ENCODE measurements at places on chromosomes 13 and 19. TPM values are rescaled to one million over a fixed set of nuclear protein-coding genes. Genes with fewer than 3 reads are reported as not detected.

Gene PRRG2
- total RNA-seq, result 10.2 TPM

Gene MISP3
- total RNA-seq, result 5.0 TPM

Gene MUC16
- 0.66 TPM for total RNA-seq

Gene PLIN4
- 213 TPM for total RNA-seq

Gene FOXA3
- total RNA-seq, result 0.33 TPM

Gene CDX2
- total RNA-seq, result 0.33 TPM

Gene ATP4B
- total RNA-seq, result not detected

Gene COL4A2
- 107 TPM for total RNA-seq

Gene SCN1B
- total RNA-seq, result 5.1 TPM

Gene SCEL
- total RNA-seq, result under 0.01 TPM

Gene PABPC3
- 0.15 TPM for total RNA-seq

Gene OR7A5
- total RNA-seq, result 0.33 TPM

Gene TTC9B
- not detected for total RNA-seq

Gene ZNF30
- total RNA-seq, result 2.0 TPM

Gene TSSK6
- 2.9 TPM for total RNA-seq

Gene PIK3R2
- 8.8 TPM for total RNA-seq

Gene ZNF677
- total RNA-seq, result 15.7 TPM

Gene TJP3
- 36.6 TPM for total RNA-seq

Gene KLK2
- total RNA-seq, result 0.44 TPM

Gene CYP4F11
- total RNA-seq, result 8.8 TPM

Gene TTYH1
- 4.0 TPM for total RNA-seq

Gene PGLYRP1
- total RNA-seq, result not detected

Gene OR10H2
- total RNA-seq, result not detected

Gene BEST2
- not detected for total RNA-seq

Gene ZNF491
- 3.2 TPM for total RNA-seq

Gene APC2
- total RNA-seq, result 0.16 TPM

Gene CAMSAP3
- not detected for total RNA-seq

Gene DPF1
- not detected for total RNA-seq

Gene ERICH4
- not detected for total RNA-seq

Gene CYP4F12
- total RNA-seq, result 5.6 TPM

Gene PDS5B
- total RNA-seq, result 35.0 TPM

Gene FCGBP
- total RNA-seq, result 28.2 TPM

Gene SMIM24
- 6.7 TPM for total RNA-seq

Gene SIGLEC9
- total RNA-seq, result 3.4 TPM

Gene CLN5
- 32.4 TPM for total RNA-seq

Gene ZNF135
- 7.5 TPM for total RNA-seq

Gene APOE
- total RNA-seq, result 439 TPM

Gene ZNF432
- total RNA-seq, result 13.4 TPM

Gene ZNF14
- 14.7 TPM for total RNA-seq

Gene FFAR1
- total RNA-seq, result not detected

Gene N4BP2L1
- total RNA-seq, result 15.7 TPM

Gene CEBPA
- 35.1 TPM for total RNA-seq

Gene ELSPBP1
- not detected for total RNA-seq

Gene BABAM1
- total RNA-seq, result 54.1 TPM

Gene FBXW9
- total RNA-seq, result 4.8 TPM

Gene DZIP1
- 10.4 TPM for total RNA-seq

Gene CYP4F8
- total RNA-seq, result 5.0 TPM

Gene ELAVL3
- total RNA-seq, result not detected

Gene FGF22
- total RNA-seq, result 0.33 TPM

Gene KIR2DL3
- total RNA-seq, result not detected

Gene NLRP13
- total RNA-seq, result not detected

Gene ANKLE1
- total RNA-seq, result 1.6 TPM

Data from breast epithelium (tissue), 4 donors.